Activated gamma-delta T cell (primary cell): ENCODE measurements at places on chromosomes 11 and 22.

DNA sequence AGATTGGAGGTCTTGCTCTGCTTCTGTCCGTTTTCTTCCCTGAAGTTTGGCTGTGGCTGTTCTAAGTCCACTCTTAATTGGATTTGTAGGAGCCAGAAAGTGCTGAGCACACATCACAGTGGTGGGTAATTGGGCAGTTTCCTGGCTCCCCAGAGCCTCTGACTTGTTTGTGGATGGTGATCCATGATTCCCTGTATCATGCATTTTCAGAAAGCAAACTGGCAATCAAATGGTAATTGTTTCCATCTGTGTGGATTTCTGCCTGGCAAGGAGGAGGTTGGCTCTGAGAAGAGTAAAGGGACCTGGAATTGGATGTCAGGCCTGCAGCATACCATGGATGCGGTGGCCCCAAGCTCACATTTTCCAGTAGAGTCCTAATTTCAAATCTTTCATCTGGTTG is 49.5 kb downstream of the PPFIBP2 start:
- no peak for DNase-seq

DNA sequence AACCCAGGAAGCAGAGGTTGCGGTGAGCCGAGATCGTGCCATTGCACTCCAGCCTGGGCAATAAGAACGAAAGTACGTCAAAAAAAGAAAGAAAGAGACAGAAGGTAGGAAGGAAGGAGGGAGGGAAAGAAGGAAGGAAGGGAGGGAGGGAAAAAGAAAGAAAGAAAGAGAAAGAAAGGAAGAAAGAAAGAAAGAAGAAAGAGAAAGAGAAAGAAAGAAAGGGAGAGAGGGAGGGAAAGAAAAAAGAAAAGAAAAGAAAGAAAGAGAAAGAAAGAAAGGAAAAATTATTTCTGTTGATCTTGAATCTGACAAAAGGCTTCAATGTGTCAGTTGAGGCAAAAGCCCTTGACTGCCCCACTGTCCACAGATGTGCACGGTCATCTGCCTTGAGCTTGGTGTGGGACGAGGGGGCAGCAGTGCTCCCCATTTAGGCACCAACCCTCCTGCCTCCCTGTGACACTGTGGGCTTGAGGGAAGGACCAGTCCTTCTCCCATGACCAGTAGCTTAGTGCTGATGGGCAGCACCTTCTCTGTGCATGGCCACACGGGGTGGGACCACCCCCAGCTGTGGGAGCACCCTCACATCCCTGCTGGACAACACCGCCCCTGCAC is 24.4 kb downstream of the KCTD17 start:
- no peak for DNase-seq

GRCh38 chr11:15675683-15676082 is 561.0 kb downstream of the INSC start:
- no peak for DNase-seq

DNA sequence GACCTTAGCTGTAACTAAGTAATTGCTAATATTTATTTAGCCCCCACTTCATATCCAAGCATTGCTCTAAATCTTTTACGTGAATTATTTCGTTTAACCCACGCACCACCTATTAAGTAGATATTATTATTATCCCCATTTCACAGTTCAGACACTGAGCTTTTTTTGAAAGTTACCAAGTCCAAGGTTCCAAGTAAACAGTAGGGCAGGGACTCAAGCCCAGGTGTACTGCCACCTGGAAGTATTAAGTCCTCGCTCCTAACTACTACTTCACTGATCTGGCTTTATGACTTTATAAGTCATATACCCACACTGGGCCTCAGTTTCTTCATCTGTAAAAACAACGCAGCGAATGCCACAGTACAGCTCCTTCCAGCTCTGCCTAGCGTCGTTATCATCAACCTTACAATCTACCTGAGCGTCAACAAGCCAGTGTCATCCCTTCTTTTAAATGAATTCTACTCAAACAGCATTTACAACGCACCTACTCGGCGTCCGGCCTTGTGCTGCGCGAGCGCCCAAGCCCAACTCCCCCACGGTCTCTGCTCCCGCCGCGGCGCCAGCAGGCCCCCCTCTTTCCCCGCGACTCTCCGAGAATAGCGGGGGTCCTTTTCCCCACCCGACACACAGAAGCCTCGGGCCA is 624 bp downstream of the TMEM41B start:
- DNase-seq: no peak

DNA sequence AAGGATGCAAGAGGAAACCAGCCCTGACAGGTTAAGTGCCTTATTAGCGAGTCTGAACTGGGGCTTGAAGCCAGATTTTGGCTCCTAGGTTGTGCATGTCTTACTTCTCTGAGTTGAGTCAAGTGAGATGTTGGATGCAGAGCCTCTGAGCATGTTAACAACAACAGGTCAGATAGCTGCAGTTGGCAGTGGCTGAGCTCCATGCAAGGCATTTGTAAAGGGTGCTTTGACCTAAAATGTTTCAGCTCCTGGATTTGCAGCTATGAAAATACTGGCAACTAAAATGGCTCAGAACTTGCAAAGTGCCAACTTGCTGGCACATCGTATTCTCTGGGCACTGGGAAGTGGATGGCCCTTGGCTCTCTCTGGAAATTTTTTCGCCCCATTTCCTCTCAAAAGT is 16.4 kb upstream of the CSRP3 start:
- DNase-seq: no peak

DNA sequence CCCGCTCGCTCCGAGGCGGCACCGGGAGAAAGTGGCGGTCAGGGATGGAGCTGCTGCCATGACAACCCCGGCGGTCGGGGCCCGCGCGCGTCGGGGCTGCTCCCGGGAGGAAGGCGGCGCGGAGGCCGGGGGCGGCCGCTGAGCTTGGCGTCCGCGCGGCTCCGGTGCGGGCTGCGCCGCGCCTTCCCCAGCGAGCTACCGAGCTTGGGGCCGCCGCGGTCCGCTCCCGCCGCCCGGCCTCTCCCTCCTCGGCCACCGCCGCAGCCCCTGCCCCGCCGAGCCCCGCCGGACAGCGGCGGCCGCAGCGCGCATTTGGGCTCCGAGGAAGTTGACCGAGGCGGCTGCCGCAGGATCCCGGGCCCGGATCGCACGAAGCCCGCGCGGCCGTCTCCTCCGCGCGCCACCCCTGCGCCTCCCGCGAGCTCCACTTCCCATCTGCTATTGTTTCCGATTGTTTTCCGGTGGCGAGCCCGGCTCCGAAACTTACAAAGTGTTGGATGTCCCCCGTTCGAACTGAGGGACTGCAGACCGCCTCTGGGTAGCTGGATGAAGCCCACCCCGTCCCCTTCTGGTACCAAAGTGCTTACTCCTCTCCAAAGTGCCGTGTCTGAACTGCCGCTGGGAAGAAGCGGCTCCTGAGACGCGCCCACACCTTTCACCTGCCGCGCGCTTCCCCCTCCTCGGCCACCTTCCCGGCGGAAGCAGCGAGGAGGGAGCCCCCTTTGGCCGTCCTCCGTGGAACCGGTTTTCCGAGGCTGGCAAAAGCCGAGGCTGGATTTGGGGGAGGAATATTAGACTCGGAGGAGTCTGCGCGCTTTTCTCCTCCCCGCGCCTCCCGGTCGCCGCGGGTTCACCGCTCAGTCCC is 540.3 kb downstream of the NTM start:
- no peak for DNase-seq

DNA sequence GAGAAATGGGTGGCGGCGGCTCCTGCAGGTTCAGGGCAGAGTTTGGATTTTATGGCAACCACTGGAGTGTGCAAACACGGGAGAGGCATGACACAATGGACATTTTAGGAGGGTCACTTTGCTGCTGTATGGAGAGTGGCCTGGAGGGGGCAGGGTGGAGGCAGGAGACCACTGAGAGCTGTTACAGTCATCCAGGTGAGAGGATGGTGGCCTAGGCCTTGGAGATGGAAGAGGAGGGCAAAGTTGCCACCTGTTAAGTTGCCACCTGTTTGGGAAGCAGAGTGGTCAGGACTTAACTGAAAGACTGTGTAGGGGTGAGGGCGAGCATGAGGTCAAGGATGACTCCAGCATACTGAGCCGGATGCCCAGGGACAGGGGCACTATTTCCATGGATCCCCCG is 2.3 kb upstream of the RAD9A start:
- no peak for DNase-seq

DNA sequence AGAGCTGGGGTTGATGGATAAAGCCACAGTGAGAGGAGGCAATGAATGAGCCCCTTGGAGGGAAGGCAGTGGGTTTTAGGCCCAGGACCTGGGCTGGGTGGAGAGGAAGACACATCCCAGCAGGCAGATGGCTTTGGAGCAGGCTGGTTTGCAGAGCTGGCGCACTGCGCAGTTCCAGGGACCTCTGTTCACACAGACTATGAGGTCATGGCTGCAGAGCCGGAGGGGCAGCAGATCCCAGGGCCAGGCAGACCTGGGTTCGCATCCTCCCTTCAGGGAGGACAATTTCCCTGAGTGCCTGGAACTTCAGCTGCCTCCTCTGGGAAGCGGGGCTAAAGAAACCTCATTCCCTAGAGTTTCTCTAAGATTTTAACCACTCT is 28.2 kb upstream of the DGKZ start:
- no peak for DNase-seq

- no peak for DNase-seq
Measured at GRCh38 chr11:129115652-129116586, 76.2 kb downstream of the ARHGAP32 start.

GRCh38 chr11:45212566-45213315 is 66.3 kb downstream of the PRDM11 start:
- DNase-seq: no peak

- peak; percentile 40 for DNase-seq
Measured at GRCh38 chr22:37498289-37498909, 12.2 kb upstream of the MFNG start.

DNA sequence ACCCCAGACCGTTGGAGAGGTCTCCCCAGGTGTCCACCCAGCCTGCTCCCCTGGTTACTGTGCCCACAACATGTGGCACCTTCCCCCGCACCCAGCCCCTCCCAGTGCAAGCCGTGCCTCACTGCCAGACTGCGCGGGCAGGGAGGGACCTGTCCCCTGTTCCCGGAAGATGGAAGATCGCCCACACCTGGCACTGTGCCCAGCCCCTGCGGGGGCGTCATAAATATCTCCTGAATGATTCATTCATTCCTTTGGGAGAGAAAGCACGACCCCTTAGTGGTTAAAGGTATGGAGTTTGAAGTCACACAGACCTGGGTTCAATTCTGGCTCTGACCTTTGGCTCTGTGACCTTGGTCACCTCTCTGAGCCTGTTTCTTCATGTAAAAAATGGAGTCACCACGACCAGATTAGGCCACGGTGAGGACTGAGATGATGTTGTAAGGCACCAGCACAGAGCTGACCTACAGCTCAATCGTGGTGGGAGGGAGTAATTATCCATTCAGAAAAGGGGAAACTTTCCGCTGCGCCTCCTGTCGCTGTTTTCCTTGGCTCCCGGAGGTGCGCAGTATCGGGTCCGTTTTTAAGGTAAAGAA is 497 bp upstream of the SYT12 start:
- no peak for DNase-seq
